HT1080 (cell line): ENCODE measurements at places on chromosomes 16 and 17. TPM values are rescaled to one million over a fixed set of nuclear protein-coding genes. Genes with fewer than 3 reads are reported as not detected.

DNA sequence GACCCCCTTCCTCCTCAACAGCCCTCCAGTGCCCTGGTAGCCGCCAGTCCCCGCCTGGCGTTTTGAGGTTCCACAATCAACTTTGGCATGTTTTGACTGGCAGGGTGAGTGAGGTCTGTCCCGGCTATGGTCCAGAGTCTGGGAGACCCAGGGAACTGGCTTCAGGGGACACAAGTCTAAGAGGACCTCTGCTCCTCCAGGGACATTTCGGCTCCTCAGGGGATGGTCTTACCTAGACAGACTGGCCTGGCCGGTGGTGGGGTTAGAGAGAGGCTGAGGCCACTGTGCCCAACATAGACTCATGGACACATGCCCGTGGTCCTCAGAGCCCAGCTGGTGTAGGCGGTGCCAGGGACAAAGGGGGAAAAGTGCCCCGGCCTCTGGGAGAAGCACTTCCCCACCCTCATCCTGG, 2.2 kb downstream of the TMC8 start:
- DNase-seq: no peak

DNA sequence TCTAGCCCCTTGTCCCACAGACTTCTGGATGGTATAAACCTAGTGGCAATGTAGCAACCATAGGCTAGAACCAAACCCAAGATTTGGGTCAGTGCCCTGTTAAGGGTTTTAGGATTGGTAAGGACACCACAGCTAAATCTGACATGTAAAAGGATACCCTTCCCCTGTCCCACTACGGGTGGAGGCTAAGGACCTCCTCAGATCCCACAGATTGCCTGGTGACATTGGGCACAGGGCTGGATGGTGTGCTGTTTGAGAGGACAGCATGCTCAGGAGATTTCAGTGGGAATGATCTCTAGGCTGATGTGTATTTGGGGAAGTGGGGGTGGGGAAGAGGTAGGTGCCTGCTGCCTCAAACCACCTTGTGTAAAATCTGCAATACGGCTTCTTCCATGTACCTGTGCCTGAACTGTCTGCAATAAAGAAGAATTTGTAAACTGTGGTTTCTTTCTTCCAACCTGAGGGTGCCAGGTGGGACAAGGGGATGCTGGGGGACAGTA, 671 bp upstream of the EDC4 start:
- DNase-seq: no peak

DNA sequence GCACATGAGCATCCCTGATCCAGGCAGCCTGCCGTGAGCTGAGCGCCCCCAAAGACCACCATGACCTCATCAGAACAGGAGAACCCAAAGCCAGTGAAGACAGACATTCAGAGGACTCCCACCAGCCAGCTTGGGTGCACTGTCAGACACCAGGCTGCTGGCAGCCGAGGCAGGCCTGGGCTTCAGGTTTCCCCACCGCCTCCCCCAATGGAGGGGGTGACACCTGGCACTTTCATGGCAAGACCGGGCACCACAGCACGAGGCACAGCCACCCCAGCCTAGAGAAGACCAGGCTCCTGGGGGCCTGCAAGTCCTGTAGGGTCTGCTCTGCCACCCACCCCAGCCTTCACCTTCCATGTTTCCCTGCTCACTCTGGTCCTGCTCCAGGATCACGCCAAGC, 140.5 kb downstream of the C16orf95 start:
- DNase-seq: no peak

- DNase-seq: no peak
Measured at GRCh38 chr16:88390735-88391134, 8.0 kb downstream of the ZNF469 start.

Gene CAPN15
- total RNA-seq: 92.4 and 122 TPM in 2 replicates

- DNase-seq: no peak
Measured at GRCh38 chr17:82837586-82838320, 2.1 kb downstream of the ZNF750 start.

- no peak for DNase-seq
Measured at GRCh38 chr17:73271072-73271471, 9.4 kb upstream of the CPSF4L start.

- DNase-seq: no peak
Measured at GRCh38 chr16:23974223-23974622, 138.4 kb downstream of the PRKCB start.

Gene MT1A
- total RNA-seq: not detected in 2 replicates

Gene COL1A1
- 1.3 and 1.4 TPM in 2 replicates for total RNA-seq

DNA sequence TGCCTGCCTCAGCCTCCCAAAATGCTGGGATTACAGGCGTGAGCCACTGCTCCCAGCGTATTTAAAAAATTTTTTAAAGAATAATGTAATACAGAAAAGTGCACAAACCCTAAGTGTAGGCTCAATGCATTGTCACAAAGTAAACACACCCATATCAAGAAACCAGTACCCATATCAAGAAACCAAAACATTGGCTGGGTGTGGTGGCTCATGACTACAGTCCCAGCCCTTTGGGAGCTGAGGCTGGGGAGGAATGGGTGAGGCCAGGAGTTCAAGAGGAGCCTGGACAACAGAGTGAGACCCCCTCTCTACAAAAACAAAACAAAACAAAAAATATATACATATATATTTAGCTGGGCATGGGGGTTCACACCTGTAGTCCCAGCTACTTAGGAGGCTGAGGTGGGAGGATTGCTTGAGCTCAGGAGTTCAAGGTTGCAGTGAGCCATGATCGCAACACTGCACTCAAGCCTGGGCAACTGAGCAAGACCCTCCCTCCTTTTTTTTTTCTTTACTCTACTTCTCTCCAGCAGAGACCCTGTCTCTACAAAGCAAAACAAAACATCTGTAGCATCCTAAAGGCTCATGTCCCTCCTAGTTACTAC, 9.3 kb upstream of the PRR14 start:
- DNase-seq: no peak

DNA sequence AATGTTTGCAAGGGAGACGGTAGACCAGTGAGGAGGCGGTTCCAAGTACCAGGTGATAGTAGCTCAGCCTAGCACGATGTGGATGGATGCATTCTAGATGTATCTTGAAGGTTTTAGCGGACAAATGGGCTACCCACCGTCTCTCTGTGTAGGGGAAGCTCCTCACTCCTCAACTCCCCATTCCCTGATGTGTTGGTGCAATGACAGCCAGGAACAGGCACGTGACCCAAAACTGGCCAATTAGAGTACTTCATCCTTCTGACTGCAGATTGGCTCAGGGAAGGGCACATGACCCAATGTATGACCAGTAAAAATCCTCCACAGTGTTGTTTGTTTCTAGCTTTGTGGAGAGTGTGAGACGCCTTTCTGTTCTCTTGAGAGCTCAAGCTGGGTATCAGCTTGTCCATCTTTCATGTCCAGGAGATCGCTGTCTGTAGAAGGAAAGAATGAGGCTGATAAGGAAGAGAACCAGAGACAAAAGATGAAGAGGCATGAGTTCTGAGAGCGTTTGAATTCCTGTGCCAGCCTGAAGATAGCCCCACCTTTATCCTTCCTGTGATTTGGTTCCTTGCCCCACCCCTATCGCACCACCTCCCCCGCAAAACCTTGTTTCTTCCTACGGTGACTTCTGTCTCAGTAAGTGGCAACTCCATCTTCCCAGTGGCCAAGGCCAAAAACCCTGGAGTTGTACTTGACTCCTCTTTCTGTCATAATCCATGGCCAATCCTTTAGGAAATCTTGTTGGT, 2.3 kb upstream of the BORCS6 start:
- peak; percentile 79 for DNase-seq

Gene LRRC46
- 0.37 and 0.51 TPM in 2 replicates for total RNA-seq

Gene ANKRD11
- total RNA-seq: 62.6 and 79.1 TPM in 2 replicates

GRCh38 chr16:14475370-14476139, 154.5 kb downstream of the PARN start:
- peak; percentile 56 for DNase-seq

GRCh38 chr16:2814551-2815298, 2.3 kb upstream of the PRSS21 start:
- no peak for DNase-seq

- DNase-seq: peak; percentile 51
Measured at GRCh38 chr17:31654936-31655335, 204.1 kb downstream of the COPRS start.

- DNase-seq: peak; percentile 50
Measured at GRCh38 chr16:67847064-67847861, at the start of gene CENPT. TSS of gene CENPT (minus strand) at chr16:67847693. CDS start at chr16:67833859, 13,834 bp downstream.

Gene KRT33A
- not detected in 2 replicates for total RNA-seq

Gene KRT33B
- not detected in 2 replicates for total RNA-seq

- no peak for DNase-seq
Measured at GRCh38 chr17:43383372-43383771, 15.4 kb upstream of the ARL4D start.

Gene TBC1D3C
- not detected in 2 replicates for total RNA-seq

Gene EFNB3
- total RNA-seq: 5.7 and 7.7 TPM in 2 replicates

Gene SALL1
- total RNA-seq: 4.0 and 6.0 TPM in 2 replicates

Gene OR3A3
- not detected in 2 replicates for total RNA-seq

Gene CACNG3
- total RNA-seq: not detected in 2 replicates

GRCh38 chr17:81287741-81288430, 7.2 kb downstream of the SLC38A10 start:
- DNase-seq: no peak

DNA sequence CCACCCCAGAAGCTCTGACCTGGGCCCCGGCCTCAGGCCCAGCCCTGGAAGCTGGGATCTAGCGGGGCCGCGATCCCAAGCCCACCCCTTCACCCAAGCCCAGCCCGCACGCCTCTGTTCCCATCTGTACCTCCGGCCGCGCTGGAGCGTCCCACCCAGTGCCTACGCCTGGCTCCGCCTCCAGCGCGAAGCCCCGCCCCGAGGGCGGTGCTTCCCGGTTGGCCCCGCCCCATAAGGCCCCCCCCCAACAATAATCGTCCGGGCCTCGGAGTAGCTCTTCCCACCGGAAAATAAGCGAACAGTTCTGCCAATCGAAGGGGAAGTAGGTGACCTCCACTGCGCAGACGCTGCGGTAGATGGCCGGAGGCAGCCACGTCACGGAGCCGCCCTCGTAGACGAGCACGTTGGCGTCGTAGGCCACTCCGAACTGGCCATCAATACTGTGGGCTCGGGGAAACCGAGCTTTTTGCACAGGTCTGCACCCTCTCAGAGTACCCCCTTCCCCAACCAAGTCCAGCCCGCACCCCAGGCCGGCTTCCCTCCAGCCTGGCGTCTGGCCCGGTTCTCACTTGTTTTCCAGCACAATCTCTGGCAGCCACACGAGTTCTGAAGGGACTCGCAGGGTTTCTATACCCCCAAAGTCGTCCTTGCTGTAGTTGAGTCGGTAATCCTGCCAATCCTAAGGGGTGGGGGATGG, 1.1 kb downstream of the CHRNE start:
- DNase-seq: no peak

DNA sequence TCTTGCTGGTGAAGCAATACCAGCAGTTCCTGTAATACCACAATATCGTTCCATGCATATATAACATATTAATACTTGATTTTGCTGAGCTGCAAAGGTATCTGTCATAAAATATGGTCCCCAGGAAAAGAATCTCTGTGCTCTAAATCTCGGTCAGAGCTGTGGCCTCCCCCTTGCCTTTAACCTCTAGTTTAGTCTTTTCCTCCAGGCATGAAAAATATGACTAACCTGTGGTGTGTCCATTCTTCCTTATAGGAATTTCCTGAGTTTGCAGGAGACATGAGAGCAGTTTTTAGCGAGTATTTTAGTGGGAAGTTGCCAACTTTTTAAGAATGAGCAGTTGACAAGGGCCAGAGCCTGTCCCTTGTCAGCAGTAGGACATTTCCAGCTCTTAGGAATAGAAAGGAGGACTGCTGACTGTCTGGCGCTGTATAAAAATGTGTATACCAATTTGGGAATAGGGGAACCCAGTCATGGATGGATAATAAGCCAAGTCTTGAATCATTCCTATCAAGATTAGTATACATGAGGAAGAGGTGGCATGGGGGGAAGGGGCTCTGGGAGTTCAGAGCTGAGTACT, 8.7 kb downstream of the ATXN1L start:
- no peak for DNase-seq

DNA sequence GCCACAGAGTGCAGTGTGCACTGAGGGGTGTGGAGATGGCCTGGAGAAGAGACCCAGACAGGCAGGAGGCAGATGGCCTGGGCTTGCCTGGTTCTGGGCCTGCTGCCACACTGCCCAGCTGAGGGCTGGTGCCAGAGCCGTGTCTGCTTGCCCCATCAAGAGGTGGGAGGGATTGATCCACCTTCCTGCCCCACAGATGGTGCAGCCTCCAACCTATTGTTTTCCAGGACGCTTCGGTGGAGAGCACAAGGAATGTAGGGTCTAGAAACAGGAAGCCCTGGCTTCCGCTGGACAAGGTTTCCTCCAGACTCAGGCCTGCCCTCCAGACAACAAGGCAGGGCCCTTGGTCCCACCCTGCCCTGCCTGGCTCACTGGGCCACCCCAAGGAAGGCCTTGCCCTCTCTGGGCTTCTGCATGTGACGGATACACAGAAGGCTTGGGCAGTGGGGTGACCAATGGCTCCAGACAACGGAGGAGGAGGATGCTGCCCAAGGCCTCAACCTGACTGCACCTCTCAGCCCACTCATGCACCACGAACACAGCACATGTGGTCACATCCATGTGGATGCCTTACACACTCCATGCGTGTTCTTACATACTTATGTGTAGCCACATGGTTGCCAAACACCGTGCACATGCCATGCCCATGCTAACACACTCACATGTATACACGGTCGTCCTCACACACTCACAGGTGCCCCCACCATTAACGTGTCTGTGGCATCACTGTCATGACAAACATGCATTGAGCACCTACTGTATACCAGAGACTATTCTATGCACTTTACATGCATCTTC, 6.5 kb upstream of the CDH5 start:
- DNase-seq: no peak

Gene ITGAD
- 0.03 TPM in 1 of 2 replicates, not detected in the other for total RNA-seq

DNA sequence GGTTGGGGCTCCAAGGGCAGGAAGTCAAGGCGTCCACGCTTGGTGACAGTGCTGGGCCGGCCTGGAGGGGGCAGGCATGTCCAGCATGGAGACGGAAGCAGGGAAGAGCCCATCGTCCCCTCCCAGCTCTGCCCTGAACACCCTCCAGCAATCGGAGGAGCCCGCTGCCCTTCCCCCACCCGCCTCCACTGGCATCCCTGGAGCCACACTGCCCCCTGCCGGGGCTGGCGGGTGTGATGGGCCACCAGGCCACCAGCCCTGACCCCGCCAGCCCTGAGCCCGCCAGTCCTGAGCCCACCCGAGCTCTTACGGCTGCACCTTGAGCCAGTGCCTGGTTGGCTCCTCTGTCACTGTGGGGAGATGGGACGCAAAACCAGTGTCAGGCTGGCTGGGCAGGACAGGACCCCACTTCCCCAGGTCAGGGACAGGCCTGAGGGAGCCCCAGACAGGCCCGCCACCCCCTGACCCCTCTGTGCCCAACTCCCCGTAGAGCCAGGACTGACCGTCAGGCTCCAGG, 4.1 kb upstream of the CDH15 start:
- DNase-seq: peak; percentile 80

Gene CCL16
- total RNA-seq: not detected in 2 replicates
